Heart left ventricle (tissue), 16 donors: ENCODE measurements at places on chromosomes 4 and X.

DNA sequence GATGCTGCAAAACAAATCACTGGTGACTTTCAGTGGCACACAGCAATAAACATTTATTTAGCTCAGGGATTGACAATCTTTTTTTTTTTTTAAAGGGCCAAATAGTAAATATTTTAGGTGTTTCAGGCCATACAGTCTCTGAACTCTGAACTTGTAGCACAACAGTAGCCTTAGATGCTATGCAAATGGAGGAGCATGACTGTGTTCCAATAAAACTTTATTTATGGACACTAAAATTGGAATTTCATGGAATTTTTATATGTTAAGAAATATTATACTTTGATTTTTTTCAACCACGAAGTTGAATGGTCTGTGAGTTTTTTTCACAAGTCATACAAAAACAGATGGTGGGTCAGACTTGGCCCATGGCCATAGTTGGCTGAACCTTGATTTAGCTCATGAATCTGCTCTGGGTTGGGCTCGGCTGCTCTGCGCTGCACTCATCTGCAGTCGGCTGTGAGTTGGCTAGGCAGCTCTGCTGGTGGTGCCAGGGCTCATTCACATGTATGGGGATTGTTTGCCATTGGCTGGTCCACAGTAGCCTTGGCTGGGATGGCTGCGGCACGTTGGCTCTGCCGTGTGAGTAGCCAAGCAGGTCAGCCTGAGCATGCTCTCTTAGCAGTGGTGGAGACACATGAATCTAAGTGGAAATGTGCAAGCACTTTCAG is 231.7 kb upstream of the PGRMC2 start:
- peak; percentile 54 for DNase-seq

DNA sequence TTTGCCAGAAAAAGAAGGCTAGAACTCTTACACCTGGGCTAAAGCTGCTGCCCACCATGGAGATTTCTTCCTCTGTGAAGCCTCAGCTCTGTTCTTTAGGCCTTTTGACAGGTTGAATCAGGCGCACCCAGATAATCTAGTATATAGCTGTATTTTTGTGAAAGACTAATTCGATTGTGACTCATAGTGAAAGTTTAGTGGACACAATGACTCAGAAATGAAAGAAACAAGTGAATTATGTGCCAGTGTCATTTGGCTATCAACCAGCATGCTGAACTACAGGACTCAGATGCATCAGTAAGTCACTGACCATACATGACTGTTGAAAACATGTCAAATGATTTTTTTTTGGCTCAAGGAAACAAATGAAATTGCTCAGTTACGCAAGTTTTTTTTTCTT is 425.4 kb downstream of the SLITRK2 start:
- DNase-seq: no peak

DNA sequence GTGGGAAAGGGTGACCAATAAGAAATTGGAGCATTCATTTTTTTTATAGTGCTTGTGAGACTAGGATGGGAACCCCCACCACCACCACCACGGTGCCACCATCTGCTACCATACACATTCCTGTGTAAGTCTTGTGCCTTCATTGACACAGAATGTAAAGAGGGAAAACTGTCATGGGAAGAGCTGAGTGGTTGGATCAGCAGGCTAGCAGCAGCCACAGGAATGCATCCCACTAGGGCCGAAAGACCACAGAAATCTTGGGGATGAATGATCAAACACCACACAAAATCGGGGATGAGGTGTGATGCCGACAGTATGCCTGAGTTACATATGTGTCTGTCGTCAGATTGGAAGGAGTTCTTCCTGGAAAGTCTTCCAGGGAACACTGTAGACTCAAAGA is 69.2 kb downstream of the SRPX start:
- DNase-seq: no peak

DNA sequence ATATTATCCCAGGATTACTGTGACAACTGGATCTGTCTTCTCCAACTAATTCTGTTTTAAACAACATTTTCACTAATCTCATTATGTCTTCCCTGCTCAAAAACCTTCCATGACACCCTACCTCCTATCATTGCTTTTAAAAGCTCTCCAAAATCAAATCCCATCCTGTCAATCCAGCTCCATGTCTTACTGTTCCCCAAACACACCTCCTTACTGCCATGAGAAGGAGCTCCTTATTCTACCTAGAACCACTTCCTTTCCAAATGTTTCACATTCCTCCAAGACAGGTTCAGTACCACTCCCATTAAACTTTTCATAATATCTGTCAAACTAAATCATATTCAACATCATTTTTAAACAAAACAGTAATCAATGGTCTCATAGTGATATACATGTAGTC is 66.9 kb upstream of the WDR17 start:
- no peak for DNase-seq

DNA sequence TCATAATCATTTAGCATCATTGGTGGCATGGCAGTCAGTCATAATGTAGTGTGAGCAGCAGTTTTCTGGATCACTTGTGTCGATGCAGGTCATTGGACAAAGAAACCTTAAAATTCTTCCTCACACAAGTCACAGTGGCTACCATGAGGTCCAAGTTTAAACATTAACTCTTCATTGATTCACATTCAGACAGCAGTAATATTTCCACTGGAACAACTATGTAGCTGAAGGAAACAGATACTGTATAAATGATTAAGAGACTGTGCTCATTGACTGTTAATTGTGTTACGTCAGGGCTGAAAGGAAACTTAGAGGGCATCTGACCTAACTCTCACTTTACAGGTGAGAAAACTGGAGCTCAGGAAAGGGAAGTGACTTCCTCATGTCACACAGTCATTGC is 261.8 kb downstream of the KLHL13 start:
- no peak for DNase-seq

- no peak for DNase-seq
Measured at GRCh38 chr4:1133033-1133432, 19.7 kb upstream of the RNF212 start.

GRCh38 chr4:118348886-118349285 is 3.9 kb downstream of the PRSS12 start:
- DNase-seq: no peak

DNA sequence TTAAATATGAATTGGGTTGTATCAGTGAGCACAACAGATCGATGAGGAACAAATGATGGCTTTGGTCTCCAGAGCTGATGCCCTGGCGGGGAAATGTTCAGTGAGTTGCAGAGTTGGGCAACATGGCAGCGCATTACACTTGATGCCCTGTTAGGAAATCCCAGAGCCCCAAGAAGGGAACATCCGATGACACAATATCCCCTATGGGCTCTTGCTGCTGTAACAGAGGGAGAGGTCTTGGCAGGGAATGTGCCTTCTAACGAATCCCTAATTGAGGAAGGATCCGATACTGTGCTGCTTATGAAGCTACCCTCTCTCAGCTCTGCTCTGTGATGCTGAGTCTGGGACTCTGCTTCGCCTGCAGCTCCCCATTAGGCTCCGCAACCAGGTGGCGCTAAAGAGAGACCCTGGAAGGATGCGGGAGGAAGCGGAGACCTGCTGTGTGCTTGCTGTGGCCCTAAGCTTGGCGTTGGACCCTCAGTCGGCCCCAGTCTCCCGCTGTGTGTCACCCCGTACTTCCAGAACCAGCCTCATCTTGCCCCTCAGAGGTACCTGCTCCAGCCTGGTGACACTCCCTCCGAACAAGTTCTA is 38.9 kb downstream of the PDHA1 start:
- peak; percentile 11 for DNase-seq

DNA sequence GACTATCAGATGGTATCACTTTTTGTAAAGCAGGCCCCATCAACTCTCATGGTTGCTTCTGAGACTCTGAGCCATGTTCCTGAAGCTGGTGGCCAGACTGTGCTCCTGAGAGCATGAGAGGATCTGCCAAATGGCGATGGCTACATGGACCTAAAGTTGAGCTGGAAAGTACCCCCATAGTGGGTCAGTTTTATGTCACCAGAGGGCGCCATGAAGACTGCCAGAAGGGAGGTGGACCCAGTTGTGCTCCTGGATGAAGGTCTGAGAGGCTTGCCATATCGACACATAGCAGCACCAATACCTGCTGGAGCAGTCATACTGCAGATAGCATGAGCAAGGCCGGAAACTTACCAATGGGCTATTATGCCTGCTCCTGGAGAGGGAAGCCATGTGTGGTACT is 105.7 kb downstream of the SLITRK2 start:
- DNase-seq: no peak

GRCh38 chr4:124872659-124873058 is 160.1 kb upstream of the ANKRD50 start:
- no peak for DNase-seq

DNA sequence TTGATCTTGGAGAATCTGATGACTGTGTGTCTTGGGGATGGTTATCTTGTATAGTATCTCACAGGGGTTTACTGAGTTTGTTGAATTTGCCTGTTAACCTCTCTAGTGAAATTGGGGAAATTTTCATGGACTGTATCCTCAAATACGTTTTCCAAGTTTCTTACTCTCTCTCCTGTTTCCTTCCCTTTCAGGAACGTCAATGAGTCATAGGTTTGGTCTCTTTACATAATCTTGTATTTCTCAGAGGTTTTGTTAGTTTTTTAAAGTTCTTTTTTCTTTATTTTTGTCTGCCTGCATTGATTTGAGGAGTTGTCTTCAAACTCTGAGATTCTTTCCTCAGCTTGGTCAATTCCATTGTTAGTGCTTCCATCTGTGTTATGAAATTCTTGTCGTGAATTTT is 227.7 kb upstream of the GPRIN3 start:
- no peak for DNase-seq

- peak; percentile 64 for DNase-seq
Measured at GRCh38 chr4:7364979-7365378, 69.8 kb downstream of the PSAPL1 start.

DNA sequence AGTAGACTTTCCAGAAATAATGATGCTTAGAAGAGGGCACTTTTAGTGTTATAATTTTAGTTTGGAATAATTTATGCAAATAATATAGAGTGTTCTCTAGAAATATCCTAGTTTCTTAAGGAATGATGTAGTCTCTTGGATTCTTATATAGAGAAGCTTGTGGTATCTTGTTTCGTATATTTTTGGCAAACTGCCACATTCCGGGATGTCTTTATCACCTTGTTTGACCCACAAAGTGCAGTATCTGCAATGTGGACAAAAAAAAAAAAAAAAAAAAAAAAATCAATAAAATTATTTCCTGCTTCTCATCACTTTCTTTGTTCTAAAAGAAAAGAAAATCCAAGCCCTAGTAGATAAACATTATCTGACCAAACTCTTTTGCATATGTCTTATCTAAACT is 1577.7 kb upstream of the TENM3 start:
- no peak for DNase-seq

- no peak for DNase-seq
Measured at GRCh38 chr4:2725380-2725779, 30.8 kb downstream of the TNIP2 start.

- DNase-seq: no peak
Measured at GRCh38 chr4:147772056-147772455, 40.2 kb downstream of the ARHGAP10 start.

DNA sequence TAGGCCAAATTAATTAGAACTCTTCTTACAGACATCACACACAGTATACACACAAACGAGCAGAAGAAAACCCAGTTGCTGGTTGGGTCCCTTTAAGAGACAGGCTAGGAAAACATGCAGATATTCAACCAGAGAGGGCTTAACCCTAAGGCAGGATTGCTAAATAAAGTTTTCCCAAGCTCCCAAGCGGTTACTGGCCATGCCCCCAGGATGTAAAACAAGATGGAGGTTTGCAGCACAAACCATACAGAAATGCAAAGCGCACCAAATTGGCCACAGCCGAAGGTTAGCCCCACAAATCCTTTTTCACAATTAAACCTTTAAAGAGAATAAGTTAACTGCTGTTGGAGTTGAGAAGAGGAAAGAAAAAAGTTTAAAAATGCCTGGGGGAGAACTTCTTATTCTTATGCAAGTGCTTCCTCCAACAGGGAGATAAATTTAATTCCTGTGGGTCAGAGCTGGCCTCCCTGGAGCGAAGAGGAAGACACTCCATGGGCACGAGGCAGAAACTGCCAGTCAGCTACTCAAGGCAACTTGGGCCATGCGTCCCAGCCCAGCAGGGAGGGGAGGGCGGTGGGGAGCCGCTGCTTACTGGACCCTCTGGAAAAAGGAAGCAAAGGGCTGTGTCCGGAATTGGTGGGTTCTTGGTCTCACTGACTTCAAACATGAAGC is 167.6 kb upstream of the ARSJ start:
- no peak for DNase-seq

DNA sequence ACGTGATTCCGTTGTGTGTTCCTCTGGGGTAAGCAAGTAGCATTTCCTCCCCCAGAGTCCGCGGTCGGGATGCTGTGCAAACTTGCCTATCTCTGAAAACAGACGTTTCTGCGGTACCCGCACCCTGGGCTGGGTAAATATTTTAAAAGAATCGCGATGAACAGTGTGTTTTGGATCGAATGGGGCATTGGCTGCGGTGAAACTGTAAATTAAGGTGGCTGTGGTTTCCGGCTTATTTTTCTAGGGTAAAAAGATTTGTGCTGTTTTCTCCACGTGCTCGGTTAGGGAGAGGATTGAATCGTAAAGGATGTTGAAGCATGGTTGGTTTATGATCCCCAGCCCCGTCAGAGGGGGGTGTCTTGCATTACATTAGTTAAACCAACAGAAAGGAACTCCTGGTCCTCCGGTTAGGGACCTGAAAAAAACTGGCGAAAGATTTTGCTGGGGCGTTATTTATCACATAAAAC is 1.2 kb downstream of the HHIP start:
- DNase-seq: no peak

- DNase-seq: no peak
Measured at GRCh38 chr4:90001023-90001422, 106.4 kb downstream of the MMRN1 start.

DNA sequence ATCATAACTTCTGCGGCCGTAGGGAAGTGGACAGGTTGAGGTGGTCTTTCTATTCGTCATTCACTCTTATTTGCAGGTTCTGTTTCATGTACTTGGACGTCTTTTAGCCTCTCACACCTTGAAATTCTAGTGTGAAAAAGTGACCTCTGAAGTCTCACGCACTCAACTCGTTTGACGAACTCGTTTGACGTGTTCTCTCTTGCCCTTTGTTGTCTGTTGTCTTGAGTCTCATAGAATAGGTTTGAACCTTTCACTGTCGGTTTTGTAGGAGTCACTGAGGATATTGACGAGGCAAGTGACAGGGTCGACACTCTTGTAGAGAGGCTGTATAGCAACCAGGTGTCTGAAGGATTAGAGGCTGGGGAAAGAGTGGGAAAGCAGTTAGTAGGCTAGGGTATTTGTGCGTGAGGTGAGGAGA is 1.1 kb upstream of the PGRMC2 start:
- DNase-seq: no peak

DNA sequence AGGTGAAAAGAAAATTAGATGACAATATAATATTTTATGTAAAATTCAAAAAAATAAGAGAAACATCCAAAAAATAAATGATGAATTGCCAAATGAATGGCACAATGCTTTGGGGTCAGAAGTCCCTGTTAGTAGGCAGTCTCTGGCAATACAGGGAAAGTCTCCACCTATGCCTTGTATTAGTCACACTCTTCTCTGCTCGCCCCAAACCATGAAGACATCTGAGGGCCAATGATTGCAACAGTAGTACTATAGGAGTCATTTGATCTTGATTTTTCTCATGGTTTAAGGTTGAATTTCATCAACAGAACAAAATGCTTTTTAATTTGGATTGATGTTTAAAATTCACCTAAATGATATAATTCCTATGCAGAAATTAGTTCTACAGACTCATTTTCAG is 3.9 kb upstream of the PRSS12 start:
- no peak for DNase-seq

- DNase-seq: no peak
Measured at GRCh38 chr4:40840255-40840984, 90.7 kb downstream of the NSUN7 start.
